ENCODE measurements at places on chromosomes 6 and 20.

DNA sequence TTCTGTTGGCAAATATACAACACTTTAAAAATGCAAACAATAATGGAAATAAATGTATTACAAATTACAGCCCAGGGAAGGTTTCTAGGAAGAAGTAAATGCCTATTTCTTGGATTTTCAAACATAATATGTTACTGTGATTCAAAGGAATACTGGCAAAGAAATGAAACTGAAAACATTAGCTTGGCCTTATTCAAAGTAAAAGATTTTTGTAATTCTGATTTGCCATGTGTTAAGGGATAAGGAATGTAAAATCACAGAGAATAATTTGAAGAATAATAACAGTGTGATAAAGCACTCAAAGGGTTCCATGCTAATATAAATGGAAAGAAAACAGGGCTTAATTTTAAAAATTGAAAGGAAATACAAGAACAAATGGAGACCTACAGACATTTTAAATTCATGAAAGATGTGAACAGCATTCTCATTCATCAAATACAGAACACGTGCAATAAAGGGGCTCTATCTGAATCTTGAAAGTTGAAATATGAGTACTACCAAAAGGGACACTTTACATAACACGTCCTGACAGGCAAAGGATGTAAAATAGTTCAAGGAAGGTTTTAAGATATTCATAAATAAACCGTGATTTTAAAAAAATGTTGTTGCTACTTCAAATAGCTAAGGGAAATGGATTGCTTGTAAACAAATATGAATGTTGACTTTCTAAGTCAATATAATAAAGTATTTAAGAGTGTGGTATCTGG, 138.1 kb downstream of the RFPL4B start:
- H3K4me3 ChIP-seq = no peak overlapping the region
- no peaks in the 10 kb centered on the region for H3K36me3 ChIP-seq
- no peak for ATAC-seq

DNA sequence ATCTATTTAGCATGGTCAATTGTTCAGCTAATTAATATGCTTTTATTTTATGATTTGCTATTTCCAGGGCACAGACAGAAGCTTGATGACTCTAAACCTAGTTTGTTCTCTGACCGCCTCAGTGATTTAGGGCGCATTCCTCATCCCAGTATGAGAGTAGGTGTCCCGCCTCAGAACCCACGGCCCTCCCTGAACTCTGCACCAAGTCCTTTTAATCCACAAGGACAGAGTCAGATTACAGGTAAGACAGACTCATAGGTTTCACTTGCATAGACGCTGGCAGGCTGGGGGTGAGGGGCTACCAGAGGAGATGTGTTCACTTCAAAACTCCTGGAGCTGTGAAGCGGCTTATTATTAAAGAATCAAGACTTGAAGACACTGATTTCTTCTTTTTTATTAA, 114.1 kb upstream of the SUPT3H start:
- no peak overlapping the region for H3K4me3 ChIP-seq
- H3K27ac ChIP-seq = no peak overlapping the region
- no peaks in the 10 kb centered on the region for H3K36me3 ChIP-seq
- H3K4me1 ChIP-seq = peaks cover 37% of the 10 kb centered on the region
- no peaks in the 10 kb centered on the region for H3K27me3 ChIP-seq

DNA sequence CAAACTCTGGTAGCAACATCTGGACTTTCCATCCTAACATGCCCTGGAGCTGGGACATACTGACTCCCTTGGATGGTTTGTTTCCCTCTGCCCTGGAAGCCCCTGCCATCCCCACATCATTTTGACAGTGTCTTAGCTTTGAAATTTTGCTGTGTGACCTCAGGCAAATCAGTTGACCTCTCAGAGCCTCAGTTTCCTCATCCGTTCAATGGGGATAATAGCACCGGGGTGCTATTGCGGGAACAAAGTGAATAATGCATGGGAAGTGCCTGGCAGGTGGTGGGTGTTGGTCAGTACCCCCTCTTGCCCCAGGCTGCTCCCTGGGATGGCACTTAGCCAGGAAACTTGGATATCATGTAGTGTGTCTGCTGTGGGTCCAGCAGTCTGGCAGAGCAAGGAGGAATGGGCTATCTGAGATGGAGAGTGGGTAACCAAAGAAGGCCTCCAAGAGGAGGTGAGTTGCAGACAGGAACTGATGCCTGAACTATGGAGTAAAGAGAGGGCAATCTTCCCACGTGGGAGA, 88.6 kb downstream of the MRPL14 start:
- no peaks in the 10 kb centered on the region for H3K36me3 ChIP-seq
- peaks cover 52% of the 10 kb centered on the region for H3K27me3 ChIP-seq
- peaks cover 6% of the 10 kb centered on the region for H3K4me1 ChIP-seq
- no peak for ATAC-seq
- no peak overlapping the region for H3K4me3 ChIP-seq

- no peaks in the 10 kb centered on the region for H3K4me1 ChIP-seq
- no peaks in the 10 kb centered on the region for H3K27me3 ChIP-seq
- no peak overlapping the region for H3K27ac ChIP-seq
- no peak for ATAC-seq
- H3K4me3 ChIP-seq = no peak overlapping the region
Measured at GRCh38 chr6:73017476-73017875, 207.8 kb downstream of the KHDC1L start.

DNA sequence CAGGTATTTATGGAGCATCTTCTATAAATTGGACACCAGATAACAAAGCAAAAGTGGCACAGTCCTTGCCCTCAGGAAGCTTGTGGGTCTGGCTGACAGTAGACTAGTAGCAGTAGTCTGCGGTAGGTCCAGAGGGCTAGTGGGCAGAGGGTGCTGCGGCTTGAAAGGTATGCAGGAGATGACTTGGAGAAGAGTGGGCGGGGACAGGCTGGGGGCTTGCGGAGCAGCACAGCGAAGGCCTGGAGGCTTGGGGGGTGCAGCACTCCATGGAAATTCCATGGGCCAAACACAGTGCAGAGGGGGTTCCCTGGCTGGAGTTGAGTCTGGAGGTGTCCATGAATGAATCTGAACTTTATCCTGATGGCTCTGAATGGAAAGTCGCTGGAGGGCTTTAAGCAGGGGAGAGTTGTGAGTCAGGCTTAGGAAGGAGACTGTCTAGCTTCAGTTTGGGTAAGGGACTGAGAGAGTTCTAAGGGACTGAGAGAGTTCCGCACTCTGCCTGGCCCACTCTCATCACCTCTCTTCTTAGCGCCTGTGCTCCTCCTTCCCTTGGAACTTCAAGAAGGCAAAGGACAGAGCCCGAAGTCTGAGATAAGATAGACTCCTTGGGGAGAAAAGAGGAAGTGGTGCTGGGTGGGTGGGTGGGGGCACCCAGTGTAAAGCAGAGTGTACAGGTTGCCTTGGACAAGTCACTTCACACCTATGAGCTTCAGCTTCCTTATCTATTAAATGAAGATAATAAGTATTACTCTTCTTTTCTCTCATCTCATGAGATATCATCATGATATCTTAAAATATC, 8.8 kb downstream of the PKIG start:
- H3K4me3 ChIP-seq = peak overlapping the region; percentile 9
- peaks cover 59% of the 10 kb centered on the region for H3K36me3 ChIP-seq
- no peak for ATAC-seq
- H3K27ac ChIP-seq = no peak overlapping the region

DNA sequence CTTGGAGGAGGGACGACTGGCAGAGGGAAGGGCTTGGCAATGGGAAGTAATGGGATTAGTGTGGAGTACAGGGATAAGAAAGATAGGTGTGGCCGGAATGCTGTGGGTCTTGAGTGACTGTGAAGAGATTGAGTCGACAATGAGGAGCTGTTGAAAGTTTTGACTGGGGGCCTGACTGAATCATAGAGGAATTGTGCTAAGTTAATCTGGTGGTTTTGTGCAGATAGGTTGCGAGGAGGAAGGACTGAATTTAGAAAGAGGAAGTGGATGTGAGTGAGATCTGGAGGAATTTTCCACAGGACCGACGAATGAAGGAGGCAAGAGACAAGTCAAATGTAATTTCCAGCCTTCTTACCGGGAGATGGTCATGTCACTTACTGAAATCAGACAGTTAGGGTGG, 143.9 kb upstream of the RALGAPA2 start:
- H3K27ac ChIP-seq = no peak overlapping the region
- H3K4me1 ChIP-seq = no peaks in the 10 kb centered on the region
- no peak overlapping the region for H3K4me3 ChIP-seq

GRCh38 chr20:8711501-8711900, 357.4 kb upstream of the PLCB4 start:
- H3K27ac ChIP-seq = no peak overlapping the region
- H3K27me3 ChIP-seq = no peaks in the 10 kb centered on the region
- H3K36me3 ChIP-seq = no peaks in the 10 kb centered on the region
- H3K4me1 ChIP-seq = no peaks in the 10 kb centered on the region

DNA sequence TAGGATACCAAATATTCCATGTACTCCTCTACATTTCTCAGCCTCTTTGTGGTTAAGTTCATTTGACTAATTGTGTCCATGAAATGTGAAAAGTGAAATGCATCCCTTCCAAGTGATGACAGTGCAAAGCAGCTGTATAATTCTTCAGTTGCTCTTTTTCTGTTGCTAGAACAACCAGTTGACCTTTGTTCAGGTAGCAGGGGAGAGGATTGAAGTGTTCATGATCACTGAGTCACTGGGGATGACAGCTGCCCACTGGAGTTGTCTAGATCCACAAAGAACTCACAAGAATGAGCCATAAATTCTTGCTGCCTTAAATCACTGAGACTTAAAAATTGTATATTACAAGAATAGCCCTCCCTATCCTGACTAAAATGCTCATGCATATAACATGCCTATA, 254.6 kb downstream of the EPHA7 start:
- no peak for ATAC-seq
- H3K27me3 ChIP-seq = no peaks in the 10 kb centered on the region
- H3K27ac ChIP-seq = no peak overlapping the region

DNA sequence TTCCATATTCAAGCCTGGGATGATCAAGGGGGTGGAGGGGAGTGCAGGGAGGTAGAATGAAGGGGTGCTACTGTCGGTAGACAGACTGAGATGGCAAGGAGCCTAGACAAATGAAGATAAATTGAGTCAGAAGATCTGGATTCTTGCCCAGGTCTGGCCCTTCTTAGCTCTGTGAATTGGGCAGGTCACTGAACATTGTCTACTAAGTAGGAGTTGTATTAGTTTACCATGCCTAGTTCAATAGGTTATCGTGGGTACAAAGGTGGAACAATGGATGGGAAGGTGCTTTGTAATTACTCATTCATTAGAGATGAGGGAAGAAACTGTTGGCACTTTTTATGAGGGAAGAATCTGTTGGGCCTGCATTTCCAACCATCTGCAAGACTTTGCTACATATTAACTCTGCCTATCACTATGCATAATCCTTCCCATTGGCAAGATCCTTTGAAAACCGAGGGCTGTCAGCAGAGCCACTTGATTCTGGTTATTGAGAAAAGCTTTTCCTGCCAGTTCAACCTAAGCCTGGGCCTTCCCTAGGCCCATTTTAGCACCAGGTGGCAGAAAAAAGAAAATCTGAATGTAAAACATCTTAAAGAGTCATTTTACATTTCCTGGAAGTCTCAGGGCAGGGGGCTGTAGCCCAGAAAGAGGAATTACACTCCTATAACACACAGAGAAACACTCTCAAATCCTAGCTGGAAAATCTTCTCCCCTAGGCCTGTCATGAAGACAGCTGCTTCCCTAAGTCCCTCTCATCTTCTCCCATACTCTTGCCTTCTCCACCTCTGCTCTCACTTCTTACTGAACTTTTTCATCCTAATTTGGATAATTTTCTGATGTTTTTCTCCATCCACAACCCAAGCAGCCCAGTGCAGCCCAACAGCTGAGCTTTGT, 103.5 kb downstream of the CD24 start:
- no peak overlapping the region for H3K4me3 ChIP-seq
- H3K36me3 ChIP-seq = peaks cover 18% of the 10 kb centered on the region
- no peak overlapping the region for H3K27ac ChIP-seq
- no peaks in the 10 kb centered on the region for H3K27me3 ChIP-seq

- peak overlapping the region; percentile 59 for H3K4me3 ChIP-seq
- peaks cover 12% of the 10 kb centered on the region for H3K27me3 ChIP-seq
- peak; percentile 54 for ATAC-seq
- peak overlapping the region; percentile 84 for H3K27ac ChIP-seq
- peaks cover 25% of the 10 kb centered on the region for H3K36me3 ChIP-seq
Measured at GRCh38 chr20:58459058-58459750, 56.0 kb downstream of the APCDD1L start.

DNA sequence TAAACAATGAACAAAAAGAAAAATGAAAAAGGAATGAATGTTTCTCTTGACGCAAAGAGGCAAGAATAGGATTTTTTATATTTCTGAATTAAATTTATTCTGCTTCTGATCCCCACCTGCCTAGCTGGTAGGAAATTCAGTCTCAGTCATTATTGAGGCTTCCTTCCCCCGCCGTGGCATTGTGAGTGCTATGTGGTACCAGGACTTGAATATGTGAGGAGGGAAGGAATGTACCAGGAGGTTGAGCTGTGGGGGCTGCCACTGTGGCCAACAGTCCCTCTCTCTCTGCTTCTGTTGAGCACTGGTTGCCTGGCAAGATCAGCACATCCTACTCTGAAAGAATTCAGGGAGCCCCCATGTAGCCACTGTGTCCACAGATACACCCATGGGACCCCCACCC, 368.1 kb upstream of the JARID2 start:
- no peaks in the 10 kb centered on the region for H3K27me3 ChIP-seq
- peaks cover 6% of the 10 kb centered on the region for H3K36me3 ChIP-seq
- H3K4me3 ChIP-seq = no peak overlapping the region
- ATAC-seq = no peak

DNA sequence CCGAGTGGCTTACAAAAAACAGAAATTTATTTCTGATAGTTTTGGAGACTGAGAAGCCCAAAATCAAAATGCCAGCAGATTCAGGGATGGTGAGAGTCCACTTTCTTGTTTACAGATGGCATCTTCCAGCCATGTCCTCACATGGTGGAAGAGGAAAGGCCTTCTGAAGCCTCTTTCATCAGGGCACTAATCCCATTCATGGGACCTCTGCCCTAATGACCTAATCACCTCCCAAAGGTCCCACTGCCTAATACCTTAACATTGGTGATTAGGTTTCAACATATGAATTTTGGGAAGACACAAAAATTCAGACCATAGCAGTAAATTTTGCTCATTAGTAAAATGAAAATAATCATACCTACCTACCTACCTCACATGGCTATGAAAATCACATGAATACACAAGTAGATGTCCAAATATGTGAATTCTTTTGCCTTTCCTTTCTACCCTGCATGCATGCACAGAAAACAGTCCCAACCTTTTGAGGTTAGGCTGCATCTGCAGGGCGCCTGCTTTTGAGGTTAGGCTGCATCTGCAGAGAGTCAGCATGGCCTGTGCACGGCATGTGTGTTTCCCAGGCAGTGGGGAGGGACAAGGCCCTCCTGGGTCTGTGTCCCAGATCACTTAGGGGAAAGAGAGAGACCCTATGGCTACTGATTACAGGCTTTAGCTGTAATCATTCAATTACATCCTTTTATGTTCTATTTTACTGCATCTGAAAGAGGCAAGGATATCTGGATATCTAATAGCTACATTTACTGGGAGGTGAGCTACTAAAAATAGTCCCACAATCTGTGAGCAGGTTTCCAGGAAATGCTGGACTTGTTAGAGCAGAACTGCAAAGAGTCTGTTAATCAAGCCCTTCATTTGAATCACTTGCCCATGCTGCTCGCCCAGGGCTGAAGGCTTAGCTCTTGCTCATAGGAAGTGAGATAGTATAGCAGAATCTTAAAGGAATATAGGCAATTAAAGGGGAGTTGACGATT, 497.7 kb upstream of the MARCKS start:
- no peak overlapping the region for H3K4me3 ChIP-seq
- H3K36me3 ChIP-seq = no peaks in the 10 kb centered on the region
- H3K4me1 ChIP-seq = peaks cover 8% of the 10 kb centered on the region
- no peak for ATAC-seq
- H3K27me3 ChIP-seq = peaks cover 9% of the 10 kb centered on the region
- no peak overlapping the region for H3K27ac ChIP-seq

- no peaks in the 10 kb centered on the region for H3K36me3 ChIP-seq
- H3K4me1 ChIP-seq = no peaks in the 10 kb centered on the region
- ATAC-seq = no peak
- H3K4me3 ChIP-seq = no peak overlapping the region
Measured at GRCh38 chr6:24009319-24009718, 116.7 kb upstream of the NRSN1 start.

All from stimulated activated memory B cell treated with anti-CD40 and anti-IgM and Interleukin-4, amounts not matched to agents 10 μg/mL and 1 μg/mL and 100 μg/mL, for 72 hours (primary cell).